ENCODE measurements at places on chromosomes 13 and 19. TPM values are rescaled to one million over a fixed set of nuclear protein-coding genes. Genes with fewer than 3 reads are reported as not detected.

DNA sequence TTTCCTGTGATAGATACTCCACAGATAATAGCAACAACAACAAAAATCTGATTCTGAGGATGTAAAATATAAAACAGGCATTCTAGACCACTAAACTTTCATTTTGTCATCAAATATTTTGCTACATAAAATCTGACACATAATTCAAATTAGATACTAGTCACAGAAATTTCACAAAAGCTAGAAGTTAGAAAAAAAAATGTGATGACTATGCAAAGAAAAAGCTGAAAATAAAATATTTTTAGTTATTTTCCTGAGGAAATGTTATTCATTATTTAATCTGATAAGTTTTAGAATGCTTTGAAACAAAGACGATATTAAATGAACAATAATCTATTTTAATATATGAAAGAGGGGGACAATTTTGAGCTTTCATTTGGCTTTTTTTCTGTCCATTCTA is 357.2 kb downstream of the SLITRK6 start:
- DNase-seq, result no peak

- DNase-seq, result no peak
Measured at GRCh38 chr13:93455861-93456260, 229.3 kb downstream of the GPC6 start.

DNA sequence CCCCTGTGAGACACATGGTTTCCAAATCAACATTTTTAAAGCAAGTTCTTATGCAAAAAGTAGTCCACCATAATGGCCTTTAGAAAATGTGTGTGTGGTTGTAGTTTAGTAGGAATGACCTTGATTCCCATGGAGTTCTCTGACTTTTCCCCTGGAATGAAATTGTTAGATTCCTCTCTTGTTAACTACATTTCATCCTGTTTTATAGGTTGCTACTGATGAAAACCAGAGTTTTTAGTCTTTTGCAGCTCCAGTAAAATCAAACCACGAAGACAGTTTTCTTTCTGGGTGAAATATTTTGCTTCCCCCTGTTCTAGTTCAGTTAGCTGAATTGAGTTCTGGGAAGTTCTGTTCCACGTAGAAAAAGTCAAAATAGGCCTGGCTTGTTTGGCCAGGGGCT is 107.7 kb downstream of the RAB20 start:
- DNase-seq, result no peak

NAPSA gene
- total RNA-seq, result 1.7 TPM

GRCh38 chr13:25796474-25796873 is 255.3 kb downstream of the SHISA2 start:
- DNase-seq, result no peak

ZNF534 gene
- total RNA-seq, result not detected

GRCh38 chr19:3690551-3691371 is 9.5 kb downstream of the PIP5K1C start:
- DNase-seq, result no peak

HTR2A gene
- 0.03 TPM for total RNA-seq

GRCh38 chr13:35179494-35179893 is 237.4 kb downstream of the NBEA start:
- DNase-seq, result no peak

- no peak for DNase-seq
Measured at GRCh38 chr13:35057858-35058257, 115.8 kb downstream of the NBEA start.

TGFBR3L gene
- not detected for total RNA-seq

GRCh38 chr13:99514801-99515200 is 13.5 kb downstream of the TM9SF2 start:
- DNase-seq, result no peak

All from pancreas (tissue), 10 donors.